Iris pigment epithelial cell (primary cell): ENCODE measurements at places on chromosomes 7 and 10.

DNA sequence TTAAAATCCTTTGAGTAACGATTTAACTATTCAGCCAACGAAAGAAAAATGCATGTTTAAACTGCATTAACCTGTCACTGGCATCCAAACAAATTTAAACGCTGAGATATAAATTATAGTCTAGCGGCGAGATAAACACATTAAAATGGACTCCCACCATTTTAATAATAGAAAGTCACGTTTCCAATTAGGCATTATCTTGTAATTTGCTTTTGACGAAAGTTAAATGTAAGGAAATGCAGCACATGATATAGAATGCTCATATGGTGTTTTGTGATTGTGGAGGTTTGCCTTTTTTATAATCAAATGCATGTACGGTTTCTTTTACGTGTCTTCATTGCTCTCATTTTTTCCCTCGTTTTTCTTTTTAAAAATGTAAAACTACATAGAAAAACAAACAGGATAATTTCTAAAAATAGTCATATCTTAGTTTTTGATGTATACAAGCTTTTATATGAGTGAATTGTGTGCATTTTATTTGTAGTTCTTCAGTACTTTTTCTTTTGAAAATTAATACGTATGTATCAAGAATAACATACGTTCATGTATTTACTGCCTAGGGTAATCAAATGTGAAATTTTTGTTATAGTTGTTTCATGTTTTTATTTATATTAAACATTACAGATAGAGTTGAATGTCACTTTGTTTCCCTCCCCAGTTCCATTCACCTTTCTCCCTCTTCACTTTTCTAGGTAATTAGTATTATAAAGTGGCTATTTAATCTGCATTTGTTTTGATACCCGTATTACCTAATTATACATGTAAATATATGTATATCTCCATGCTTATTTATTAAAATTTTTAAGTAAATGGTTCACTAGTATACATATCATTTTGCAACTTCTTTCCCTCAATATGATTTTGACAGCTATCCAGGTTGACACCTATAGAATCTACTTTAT, 1.1 kb upstream of the KLF14 start:
- DNase-seq = no peak

DNA sequence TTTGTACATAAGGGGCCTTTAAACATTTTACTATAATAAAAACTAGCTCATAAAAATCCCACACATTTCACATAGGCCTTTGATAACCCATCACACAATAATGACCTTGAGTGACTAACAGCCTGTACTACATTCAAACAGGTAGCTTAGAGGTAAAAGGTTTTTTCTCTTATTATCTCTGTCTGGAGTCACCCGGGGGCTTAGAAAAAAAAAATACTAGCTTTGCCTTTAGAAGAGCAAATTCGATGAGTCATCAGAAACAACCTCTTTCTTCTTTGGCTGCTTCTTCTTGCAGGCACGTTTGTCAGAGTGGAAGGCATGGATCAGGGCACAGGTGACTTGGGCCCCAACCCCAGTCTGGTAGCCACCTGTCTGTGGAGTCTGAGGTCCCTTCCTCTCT, 43.4 kb upstream of the ADO start:
- DNase-seq = no peak

DNA sequence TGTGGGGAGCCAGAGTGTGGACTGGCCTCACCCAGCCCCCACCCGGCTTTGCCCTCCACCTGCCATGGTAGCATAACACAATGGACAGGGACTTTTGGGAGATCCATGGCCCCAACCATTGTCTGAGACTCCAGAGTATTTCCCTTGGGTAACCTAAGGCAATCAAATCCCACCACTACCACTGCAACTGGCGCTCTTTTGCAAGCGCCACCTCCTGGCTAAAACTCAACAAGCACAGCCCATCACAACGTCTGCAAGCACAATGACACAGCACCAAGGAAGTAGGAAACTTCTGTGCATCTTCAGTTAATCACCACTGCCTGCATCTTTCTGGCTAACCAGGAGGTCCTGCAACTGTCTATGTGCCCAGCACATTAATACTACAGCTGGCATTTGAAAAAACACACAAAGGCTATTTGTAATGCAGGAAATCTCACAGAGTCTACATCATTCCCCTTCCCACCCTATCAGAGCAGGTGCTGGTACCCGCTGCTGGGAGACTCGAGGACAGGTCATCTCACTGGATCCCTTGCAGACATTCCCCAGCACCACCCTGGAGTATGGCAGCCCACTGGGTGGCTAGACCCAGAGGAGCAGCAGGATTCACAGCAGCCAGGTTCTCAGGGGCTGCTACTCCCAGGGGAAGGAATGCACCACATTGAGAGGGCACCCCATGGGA, 27.7 kb downstream of the ANKRD26 start:
- DNase-seq = no peak

GRCh38 chr10:42930516-42931192, 146.2 kb upstream of the RET start:
- DNase-seq = no peak

DNA sequence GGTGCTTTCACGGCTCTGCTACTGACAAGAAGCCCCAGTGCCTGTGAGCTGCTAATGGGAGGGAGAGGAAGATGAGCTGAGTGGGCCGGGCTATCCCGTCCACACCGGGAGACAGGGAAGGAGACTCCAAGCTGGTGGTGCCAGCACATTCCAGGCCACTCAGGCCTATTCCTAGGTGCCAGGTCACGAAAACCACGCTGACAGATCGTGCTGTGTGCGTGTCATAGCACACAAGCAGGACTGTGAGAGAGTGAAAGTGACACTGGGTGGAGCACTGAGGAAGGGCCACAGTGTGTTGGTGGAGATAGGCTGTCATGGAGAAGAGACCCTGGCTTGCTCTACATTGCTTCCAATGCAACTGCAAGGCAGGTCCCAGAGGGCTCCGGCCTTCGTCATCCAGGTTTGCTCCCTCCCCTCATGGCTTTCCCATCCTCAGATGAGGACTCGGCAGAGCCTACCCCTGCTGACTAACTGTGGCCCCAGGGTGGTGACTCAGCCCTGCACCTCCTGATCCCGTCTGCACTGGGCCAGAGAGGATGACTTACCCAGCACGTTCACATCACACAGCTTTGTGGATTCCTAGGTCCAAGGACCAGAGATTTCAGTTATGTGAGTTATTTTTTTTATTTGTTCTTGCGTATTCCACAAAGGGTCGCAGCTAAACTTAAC, 167.3 kb downstream of the EGFR start:
- peak; percentile 96 for DNase-seq

DNA sequence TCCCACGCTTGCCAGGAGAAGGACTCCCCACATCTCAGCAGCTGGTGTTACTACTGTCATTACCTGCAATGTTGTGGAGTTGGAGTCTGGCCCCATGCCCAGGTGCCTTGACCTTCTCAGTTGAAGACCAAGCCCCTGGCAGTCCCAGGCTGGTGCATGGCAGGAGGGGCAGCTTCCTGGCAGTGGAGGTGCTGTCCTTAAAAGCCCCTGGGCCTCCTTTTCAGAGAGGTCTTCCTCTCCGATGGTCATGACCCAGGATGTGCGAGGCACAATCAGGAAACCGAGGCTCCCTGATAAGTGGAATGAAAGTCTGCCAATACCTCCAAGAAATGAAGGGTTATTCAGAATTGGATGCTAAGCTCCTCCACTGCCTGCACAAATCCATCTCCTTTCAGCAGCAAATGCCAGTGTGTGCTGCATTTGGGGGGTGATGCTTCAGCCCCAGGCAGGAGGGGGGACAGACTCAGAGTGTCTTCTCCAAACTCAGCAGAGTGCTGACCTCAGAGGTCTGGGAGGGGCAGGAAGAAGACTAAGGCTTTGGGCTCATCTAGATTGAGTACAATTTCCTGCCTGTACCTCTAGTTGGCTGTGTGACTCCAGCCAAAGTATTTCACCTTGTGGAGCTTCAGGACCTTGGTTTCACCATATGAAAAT, 97.0 kb upstream of the DDC start:
- no peak for DNase-seq

DNA sequence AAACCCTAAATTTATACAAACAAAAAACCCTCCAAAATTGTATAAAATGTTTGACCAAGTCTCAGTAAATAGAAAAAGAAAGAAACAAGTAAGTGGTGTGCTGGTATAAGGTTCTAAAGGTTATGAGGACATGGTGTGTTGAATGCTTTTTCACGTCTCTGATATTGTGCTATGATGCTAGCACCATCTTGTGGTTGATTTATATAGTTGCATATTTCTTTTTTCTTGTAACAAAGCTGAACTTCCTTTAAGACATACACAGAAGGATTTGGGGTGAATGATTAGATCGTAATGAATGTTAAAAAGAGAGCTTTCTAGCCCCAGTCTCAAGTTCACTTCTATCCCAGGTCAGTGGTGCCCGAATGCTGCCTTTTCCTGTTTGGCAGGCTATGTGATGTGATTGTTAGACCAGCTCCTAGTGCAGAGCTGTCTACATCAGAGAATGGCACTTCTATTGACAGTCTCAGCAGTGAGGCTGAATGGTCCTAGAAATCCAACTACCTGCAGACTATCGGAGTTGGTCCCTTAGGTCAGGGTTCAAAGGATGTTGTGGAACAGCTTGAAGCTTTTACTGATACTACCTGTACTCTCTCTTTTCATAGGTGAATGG, 25.0 kb downstream of the VTI1A start:
- DNase-seq = peak; percentile 64

GRCh38 chr7:110813986-110814385, 276.9 kb upstream of the LRRN3 start:
- DNase-seq = no peak

DNA sequence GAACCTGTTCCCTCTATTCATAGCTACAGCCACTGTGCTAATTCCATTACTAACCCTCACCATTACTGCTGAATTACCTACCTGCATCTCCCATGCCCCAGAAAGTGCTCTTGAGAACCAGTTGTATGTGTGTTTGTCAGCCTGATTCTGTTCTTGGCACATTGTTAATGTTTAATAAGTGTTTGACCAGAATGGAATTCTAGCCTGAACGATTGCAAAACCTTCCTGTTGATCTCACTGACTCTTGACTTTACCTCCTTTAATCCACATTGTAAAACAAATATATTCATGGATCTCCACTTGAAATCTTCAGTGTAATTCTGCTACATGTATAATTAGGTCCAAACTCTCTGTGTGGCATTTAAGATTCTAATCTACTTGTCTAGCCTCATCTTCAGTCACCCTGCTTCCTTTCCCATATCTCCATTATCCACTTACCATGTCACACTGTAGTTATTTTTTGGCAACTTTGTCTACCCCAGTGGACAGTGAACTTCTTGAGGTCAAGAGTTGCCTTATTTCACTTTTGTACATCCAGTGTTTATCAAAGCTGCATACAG, 4.9 kb downstream of the ZNF277 start:
- DNase-seq = peak; percentile 85

- DNase-seq = no peak
Measured at GRCh38 chr10:63425512-63425911, 40.3 kb downstream of the JMJD1C start.

GRCh38 chr7:33678569-33679335, 226.6 kb upstream of the BMPER start:
- no peak for DNase-seq

GRCh38 chr7:150382123-150382843, 3.2 kb downstream of the ZNF775 start:
- DNase-seq = no peak

DNA sequence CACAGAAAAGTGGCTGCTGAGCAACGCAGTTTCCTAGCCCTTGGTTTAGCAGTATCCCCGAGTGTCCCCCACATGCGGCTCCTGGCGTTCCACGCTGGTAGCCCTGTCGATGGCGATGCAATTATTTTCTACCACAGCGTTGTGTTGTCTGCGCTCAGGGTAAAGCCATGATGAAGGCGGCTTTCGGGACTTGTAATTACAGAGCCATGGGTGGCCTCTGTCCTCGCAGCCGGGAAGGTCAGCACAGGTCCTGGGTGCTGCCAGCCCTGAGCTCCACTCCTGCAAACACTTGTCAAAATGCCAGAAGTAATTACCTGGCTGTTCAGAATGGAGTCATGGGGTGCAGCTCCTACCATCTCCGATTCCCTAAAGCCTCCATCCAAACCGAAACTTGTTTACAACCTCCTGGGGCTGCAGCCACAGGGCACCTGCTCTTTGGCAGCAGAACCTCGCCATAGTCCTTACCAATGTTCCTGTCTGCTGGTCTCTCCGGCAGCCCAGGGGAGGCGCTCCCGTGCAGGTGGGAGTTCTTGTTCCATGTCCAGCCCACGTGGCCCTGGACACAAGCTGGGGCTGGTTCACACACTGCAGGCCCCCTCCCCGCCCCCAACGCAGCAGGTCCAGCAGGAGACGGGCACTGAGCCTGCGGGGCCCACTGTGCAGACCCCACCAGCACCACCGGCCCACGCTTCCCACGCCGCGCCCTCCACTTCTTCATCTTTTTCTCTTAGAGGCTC, 512.6 kb downstream of the PTPRN2 start:
- DNase-seq = no peak

- DNase-seq = no peak
Measured at GRCh38 chr7:129176916-129177710, 11.3 kb upstream of the SMO start.

GRCh38 chr10:49288341-49289065, 10.5 kb upstream of the C10orf71 start:
- no peak for DNase-seq

DNA sequence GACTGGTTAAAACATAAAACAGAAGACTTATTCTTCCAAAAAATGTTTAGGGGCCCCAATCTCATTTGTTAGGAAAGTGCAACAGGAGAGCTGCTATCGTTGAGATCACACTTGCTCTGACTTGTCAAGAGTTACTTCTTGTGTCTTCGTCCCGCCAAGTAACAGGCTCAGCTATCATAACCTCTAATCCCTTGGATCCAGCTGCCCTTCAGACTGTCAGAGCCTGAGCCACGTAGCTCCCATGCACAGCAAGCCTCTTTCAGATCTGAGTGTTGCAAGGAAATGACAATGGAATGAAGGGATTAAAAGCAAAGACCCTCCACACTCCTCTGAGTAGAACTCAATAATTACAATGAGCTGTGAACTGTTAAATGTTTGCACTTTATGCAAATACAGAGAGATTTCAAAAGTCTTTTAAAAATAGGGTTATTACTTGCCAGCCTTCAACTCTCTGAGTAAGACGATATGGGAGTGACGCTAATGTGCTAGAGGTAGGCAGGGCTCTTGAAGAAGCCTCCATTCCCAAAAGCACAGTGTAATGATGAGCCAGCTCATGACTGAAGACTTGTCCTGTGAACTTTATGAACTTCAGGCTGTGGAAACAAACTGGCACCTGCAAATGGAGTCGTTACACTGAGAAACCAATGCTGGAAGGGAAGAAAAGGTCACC, 28.4 kb upstream of the CDK13 start:
- DNase-seq = no peak
